ENCODE measurements at places on chromosomes 2 and 18. TPM values are rescaled to one million over a fixed set of nuclear protein-coding genes. Genes with fewer than 3 reads are reported as not detected.

ALPG gene
- total RNA-seq, result not detected

CAMKMT gene
- 2.6 TPM for total RNA-seq

CCDC121 gene
- 1.8 TPM for total RNA-seq

KCNS3 gene
- total RNA-seq, result 0.31 TPM

MC2R gene
- total RNA-seq, result not detected

SCN9A gene
- total RNA-seq, result 1.3 TPM

DOK6 gene
- total RNA-seq, result under 0.01 TPM

TRABD2A gene
- total RNA-seq, result 0.38 TPM

ABCG8 gene
- not detected for total RNA-seq

DHRS9 gene
- total RNA-seq, result 0.13 TPM

C1GALT1C1L gene
- total RNA-seq, result not detected

SEPTIN2 gene
- total RNA-seq, result 653 TPM

HOXD13 gene
- not detected for total RNA-seq

TRAPPC12 gene
- 54.6 TPM for total RNA-seq

ZSWIM2 gene
- total RNA-seq, result 0.13 TPM

WDR43 gene
- total RNA-seq, result 110 TPM

MBP gene
- 3.8 TPM for total RNA-seq

FOXI3 gene
- total RNA-seq, result not detected

HOXD12 gene
- not detected for total RNA-seq

UGT1A3 gene
- total RNA-seq, result not detected

ANO7 gene
- 0.32 TPM for total RNA-seq

GPR45 gene
- not detected for total RNA-seq

RND3 gene
- total RNA-seq, result 104 TPM

TUBA4B gene
- not detected for total RNA-seq

ITPRIPL1 gene
- 4.7 TPM for total RNA-seq

SYT4 gene
- not detected for total RNA-seq

PIEZO2 gene
- total RNA-seq, result 270 TPM

CPO gene
- 0.19 TPM for total RNA-seq

NRP2 gene
- total RNA-seq, result 109 TPM

RTP5 gene
- not detected for total RNA-seq

CCDC148 gene
- 0.65 TPM for total RNA-seq

CHST9 gene
- total RNA-seq, result not detected

KIF3C gene
- total RNA-seq, result 6.2 TPM

EGR4 gene
- not detected for total RNA-seq

GCG gene
- total RNA-seq, result not detected

RASGRP3 gene
- 92.1 TPM for total RNA-seq

C2orf66 gene
- 0.06 TPM for total RNA-seq

GNAL gene
- total RNA-seq, result not detected

CYTIP gene
- not detected for total RNA-seq

IKZF2 gene
- 0.65 TPM for total RNA-seq

HRH4 gene
- not detected for total RNA-seq

ZNF407 gene
- total RNA-seq, result 9.9 TPM

MYO5B gene
- total RNA-seq, result 0.31 TPM

HK2 gene
- total RNA-seq, result 3.2 TPM

COL4A3 gene
- not detected for total RNA-seq

SCN1A gene
- not detected for total RNA-seq

DSG1 gene
- not detected for total RNA-seq

VSNL1 gene
- total RNA-seq, result not detected

Measured in bladder microvascular endothelial cell (primary cell).